ENCODE measurements at places on chromosomes 2 and 18. TPM values are rescaled to one million over a fixed set of nuclear protein-coding genes. Genes with fewer than 3 reads are reported as not detected.

The CPLX4 gene
- not detected for polyA plus RNA-seq

The GALNT14 gene
- polyA plus RNA-seq: 0.25 TPM

The SH3BP4 gene
- 12.3 TPM for polyA plus RNA-seq

The TBC1D8 gene
- polyA plus RNA-seq: 36.4 TPM

The VIL1 gene
- 0.11 TPM for polyA plus RNA-seq

The ATG4B gene
- polyA plus RNA-seq: 40.3 TPM

The GKN2 gene
- not detected for polyA plus RNA-seq

The TBR1 gene
- polyA plus RNA-seq: 0.02 TPM

The ABCA12 gene
- not detected for polyA plus RNA-seq

The GDF7 gene
- 0.25 TPM for polyA plus RNA-seq

The GPC1 gene
- polyA plus RNA-seq: 118 TPM

The TFCP2L1 gene
- 0.38 TPM for polyA plus RNA-seq

The PSMA8 gene
- 0.05 TPM for polyA plus RNA-seq

The OBSL1 gene
- polyA plus RNA-seq: 179 TPM

The NTSR2 gene
- polyA plus RNA-seq: 0.16 TPM

The CHRNA1 gene
- 0.95 TPM for polyA plus RNA-seq

The STARD6 gene
- not detected for polyA plus RNA-seq

The HRH4 gene
- not detected for polyA plus RNA-seq

The ANKRD12 gene
- 7.3 TPM for polyA plus RNA-seq

The MAL gene
- 14.6 TPM for polyA plus RNA-seq

The RAPGEF4 gene
- polyA plus RNA-seq: 5.9 TPM

The SCYGR4 gene
- polyA plus RNA-seq: not detected

The LYPD6B gene
- polyA plus RNA-seq: not detected

The FER1L5 gene
- polyA plus RNA-seq: 0.05 TPM

The SAG gene
- not detected for polyA plus RNA-seq

The RUFY4 gene
- polyA plus RNA-seq: not detected

The PRKAG3 gene
- polyA plus RNA-seq: 0.07 TPM

The KLHL14 gene
- 0.09 TPM for polyA plus RNA-seq

The SCG2 gene
- 0.36 TPM for polyA plus RNA-seq

The REG3A gene
- polyA plus RNA-seq: 0.41 TPM

All from right cardiac atrium (tissue), 5 donors.